Activated B cell treated with CpG ODN at 0.5 μM for 24 hours (primary cell): ENCODE measurements at places on chromosomes 16 and 17.
A peak's percentile ranks its signal among the peaks of the same experiment; 100 is the strongest.

GRCh38 chr16:85018529-85019236 lies 7.3 kb upstream of the ZDHHC7 start:
- no peak for DNase-seq

DNA sequence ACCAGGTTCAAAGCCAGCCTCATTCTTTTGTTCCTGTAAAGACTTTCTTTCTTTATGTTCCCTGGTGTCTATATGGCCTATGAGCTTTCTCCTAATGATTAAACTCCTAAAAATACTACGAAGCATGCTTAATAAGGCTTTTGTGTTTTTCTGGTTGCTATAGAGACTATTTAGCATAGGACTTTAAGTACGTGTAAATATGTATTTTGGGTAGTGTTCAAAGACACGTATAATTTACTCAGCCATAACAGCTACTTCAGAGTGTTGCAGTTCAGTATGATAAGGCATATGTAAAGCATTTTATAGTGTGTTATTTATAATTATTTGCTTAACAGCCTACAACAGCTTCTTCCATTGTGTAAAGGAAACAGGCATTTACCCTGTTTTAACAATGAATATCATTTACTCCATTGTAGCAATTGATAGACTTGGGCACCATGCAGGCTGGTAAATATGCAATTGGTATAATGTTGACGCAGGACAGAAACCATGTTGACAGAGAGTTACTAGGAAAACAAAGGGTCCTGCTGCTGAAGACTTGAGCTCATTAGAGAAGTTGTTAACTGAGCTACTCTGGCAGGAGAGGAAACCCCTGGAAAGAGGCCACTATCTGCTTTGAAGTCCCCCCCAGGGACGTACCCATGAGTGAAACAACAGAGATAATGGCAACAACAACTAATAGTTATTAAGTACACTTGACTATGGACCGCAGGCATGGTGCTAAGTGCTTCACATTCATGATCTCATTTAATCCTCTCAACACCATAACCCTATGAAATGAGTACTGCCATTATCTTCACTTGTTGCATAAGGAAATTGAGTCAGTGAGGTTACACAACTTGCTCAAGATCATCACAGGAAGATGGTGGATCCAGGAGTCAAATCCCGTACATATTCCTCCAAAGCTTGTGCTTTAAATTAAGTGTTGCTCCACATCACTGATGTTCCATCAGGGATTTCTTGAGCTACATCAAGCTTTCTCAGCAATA lies 342.2 kb upstream of the DYNLRB2 start:
- DNase-seq, result no peak

DNA sequence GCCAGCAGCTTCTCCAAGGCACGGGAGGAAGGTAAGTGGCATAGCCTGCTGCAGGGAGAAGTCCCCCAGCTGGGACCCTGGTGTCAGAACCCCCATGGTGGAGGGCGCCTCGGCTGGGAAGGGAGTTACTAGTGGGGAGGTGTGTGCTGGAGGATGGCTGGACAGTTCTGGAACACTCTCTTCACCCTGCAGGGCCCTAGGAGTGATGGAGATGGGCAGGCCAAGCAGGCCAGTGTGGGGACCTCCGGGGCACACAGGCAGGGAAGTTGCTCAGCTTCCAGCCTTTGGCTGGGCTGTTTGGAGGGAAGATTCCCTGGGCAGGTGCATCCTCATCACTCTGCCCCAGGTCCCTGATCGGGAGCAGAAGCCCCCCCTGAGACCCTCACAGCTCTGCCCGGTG lies 696 bp downstream of the C17orf99 start:
- DNase-seq, result no peak

- DNase-seq, result peak; percentile 33
These were observed 892 bp downstream of the ABCC1 start for GRCh38 chr16:15950161-15950854.

GRCh38 chr17:69637446-69638156 lies 223.1 kb downstream of the MAP2K6 start:
- no peak for DNase-seq

DNA sequence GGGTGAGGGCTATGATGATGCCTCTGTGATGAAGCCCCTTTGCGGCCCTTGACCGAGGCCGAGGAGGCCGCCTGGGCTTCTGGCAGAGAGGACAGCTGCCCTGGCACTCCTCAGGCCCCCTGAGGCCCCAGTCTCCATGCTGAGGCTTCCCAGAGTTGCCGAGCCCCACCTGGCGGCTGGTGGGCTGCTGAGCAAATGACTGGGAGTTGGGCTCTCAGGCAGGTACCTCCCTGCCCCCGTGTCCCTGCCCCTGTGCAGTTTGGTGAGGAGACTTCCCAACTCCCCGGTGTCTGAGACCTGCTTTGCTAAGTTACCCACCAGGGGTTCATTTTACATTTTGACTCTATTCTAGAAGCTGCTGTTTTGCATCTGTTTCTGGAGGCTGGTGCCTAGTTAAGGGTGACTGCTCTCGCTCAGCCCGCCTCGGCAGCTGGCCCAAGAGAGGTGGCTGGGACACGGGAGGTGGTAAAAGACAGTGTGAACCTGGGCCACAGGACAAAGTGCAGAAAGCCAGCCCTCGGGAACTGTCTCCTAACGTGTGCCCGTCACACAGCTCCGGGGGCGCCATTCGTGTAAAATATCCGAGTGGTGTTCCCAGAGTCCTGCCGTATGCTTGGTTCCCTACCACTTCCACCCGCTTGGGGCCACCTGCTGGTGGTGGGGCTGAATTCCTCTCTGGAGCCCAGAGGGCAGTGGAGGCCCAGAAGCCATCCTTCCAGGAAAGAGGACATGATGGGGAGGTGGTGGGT lies 134.5 kb downstream of the RAB11FIP4 start:
- DNase-seq, result no peak

- DNase-seq, result no peak
These were observed 73.2 kb upstream of the CDH5 start for GRCh38 chr16:66293207-66293735.

DNA sequence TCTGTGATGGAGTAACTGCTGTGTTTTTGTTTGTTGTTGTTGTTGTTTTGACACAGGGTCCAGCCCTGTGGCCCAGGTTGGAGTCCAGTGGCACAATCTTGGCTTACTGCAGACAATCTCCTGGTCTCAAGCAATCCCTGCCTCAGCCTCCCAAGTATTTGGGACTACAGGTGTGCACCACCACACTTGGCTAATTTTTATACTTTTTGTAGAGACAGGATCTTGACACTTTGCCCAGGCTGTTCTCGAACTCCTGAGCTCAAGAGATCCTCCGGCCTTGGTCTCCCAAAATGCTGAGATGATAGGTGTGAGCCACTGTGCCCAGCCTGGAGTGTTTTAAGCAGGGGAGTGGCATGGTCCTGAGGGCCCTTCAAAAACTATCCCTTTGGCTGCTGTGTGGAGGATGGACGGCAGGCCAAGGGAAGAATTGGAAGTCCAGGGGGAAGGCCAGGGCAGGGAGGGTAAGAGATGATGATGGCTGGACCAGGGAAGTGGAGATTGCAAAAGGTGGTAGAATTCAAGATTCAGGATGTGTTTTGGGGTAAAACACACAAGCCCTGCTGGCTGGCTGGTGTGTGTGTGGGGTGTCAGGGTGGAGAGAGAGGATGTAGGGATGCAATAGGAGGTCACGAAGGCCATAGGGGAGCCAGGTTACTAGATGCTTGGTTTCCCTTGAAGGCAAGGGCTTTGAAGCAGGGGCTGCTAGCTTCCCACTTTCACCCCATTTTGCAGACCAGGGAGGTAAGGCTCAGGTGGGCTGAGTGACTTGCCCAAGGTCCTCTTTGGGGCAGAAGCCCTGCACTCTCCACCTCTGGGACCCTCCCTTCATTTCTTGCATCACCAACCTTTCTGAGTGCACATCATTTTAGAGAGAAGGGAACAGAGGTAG lies 18.8 kb upstream of the PLLP start:
- DNase-seq, result no peak

GRCh38 chr17:80168371-80168770 lies 1.5 kb upstream of the CARD14 start:
- DNase-seq, result no peak

GRCh38 chr16:84218176-84218823 lies 21.5 kb downstream of the KCNG4 start:
- no peak for DNase-seq

DNA sequence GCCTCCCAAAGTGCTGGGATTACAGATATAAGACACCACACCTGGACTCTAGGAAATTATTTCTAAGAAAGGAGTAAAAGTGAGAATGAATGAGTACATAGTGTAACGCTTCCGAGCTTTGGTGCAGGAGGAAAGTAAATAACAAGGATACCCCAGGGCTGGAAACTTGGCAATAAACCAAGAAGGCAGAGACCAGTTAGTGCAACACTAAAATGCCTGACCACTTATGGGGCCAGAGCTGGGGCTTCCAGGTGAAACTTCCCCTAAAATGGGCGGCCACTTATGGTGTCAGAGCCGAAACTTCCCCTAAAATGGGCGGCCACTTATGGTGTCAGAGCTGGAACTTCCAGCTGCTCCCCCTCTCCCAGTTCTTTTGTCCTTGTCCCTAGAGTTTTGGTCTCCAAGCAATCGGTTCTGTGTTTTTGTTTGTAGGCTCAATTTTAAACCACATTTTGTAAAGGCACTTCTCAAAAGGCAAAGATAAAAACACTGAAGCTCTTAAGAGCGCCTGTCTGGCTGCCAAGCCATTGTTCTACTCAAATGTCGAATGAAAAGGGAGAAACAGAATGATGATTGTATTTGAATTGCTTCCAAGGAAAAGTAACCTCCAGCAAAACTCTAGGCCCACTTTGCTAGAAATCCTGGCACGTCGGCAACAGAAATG lies 63.9 kb downstream of the NXN start:
- no peak for DNase-seq

GRCh38 chr16:75322740-75323139 lies 71.3 kb upstream of the BCAR1 start:
- no peak for DNase-seq

- no peak for DNase-seq
These were observed 2.2 kb upstream of the CDH5 start for GRCh38 chr16:66364117-66364958.

GRCh38 chr16:5447734-5448133 lies 350.1 kb upstream of the EEF2KMT start:
- no peak for DNase-seq

DNA sequence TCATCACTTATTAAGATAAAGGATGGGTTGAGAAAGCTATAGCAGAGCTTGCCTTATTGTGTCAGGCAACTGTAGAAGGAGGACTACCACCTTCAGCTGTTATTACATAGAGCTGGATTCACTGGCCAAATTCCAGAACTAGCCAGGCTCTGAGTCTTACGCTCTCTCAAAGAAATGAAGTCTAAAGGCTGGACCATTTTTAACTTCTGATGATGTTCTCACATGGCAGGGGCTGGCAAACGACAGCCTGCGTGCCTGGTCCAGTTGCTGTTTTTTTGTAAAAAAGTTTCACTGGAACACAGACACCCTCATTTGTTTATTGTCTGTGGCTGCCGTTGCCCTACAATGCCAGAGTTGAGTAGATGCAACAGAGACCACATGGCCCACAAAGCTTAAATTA lies 21.2 kb downstream of the TRAF4 start:
- no peak for DNase-seq

GRCh38 chr16:3282103-3282729 lies 1.1 kb upstream of the ZNF263 start:
- DNase-seq, result no peak

GRCh38 chr17:76027159-76027839 lies at the start of gene EVPL:
Gene EVPL, minus strand, starts transcription at chr17:76027306. Its CDS starts 108 bp downstream, at chr17:76027198.
- DNase-seq, result no peak

DNA sequence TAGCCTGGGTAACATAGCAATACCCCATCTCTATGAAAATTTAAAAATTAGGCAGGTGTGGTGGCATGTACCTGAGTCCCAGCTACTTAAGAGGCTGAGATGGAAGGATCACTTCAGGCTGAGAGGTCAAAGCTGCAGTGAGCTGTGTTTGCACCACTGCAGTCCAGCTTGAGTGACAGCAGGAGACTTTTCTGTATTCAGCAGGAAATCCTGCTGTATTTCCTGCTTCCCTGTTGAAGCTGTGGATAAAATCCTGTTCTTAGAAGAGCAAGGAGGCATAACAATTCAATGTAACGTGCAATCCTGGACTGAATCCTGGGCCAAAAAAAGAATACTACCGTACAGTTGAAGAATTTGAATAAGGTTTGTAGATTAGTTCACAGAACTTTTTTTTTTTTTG lies 62.2 kb downstream of the FBXL20 start:
- DNase-seq, result no peak

GRCh38 chr17:77772899-77773358 lies 185.6 kb upstream of the TNRC6C start:
- DNase-seq, result no peak

GRCh38 chr17:38891441-38891840 lies 21.6 kb downstream of the LASP1 start:
- DNase-seq, result no peak
